H54 (cell line): ENCODE measurements at places on chromosomes 11 and 22.

- no peak for DNase-seq
Measured at GRCh38 chr11:60866911-60867870, at the start of gene ZP1. Gene ZP1 (plus strand): TSS chr11:60867542. CDS start chr11:60867562, 20 bp downstream.

GRCh38 chr22:42622061-42622710 lies 7.5 kb upstream of the POLDIP3 start:
- DNase-seq: no peak

- no peak for DNase-seq
Measured at GRCh38 chr11:128910576-128910975, 19.4 kb downstream of the KCNJ5 start.

DNA sequence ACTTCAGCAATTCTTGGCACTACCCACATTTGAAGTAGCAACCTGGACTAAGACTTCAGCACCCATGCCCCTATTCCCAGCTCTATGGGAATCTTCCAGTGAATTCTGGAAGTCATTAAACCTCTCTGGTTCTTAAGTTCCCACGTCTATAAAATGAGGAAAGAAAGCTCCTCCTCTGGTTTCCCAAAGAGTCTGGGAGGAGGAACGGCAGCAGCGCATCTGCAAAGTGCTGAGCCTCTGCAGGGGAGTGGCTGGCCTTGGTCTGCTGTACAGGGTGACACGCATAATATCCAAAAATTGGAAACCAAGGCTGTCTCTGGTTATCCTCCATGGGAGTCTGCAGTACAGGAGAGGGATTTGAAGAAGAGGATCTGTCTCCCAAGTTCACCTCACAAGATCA lies 73.6 kb upstream of the TP53I11 start:
- no peak for DNase-seq

GRCh38 chr11:72406540-72407527 lies 27.5 kb downstream of the CLPB start:
- DNase-seq: no peak

- no peak for DNase-seq
Measured at GRCh38 chr11:13091373-13091772, 82.3 kb downstream of the RASSF10 start.

DNA sequence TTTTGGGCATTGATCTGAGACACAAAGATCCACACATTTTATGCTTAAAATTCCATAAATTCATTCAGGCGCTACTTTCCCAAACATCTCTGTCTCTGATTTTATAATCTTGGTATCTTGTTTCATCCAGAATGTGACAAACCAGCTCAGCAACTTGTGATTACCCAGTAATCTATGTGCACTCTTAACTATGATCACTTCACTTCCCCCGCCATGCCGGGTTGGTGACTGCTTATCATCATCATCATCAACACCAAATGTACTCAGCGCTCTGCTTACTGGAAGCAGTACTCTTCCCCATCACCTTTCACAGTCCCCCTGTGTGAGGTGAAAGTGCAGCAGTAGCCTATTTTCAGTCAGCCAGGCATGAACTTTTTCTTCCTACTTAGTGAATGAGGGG lies 15.2 kb upstream of the MMP7 start:
- DNase-seq: no peak

GRCh38 chr11:6390718-6391469 lies 620 bp downstream of the SMPD1 start:
- no peak for DNase-seq

- no peak for DNase-seq
Measured at GRCh38 chr11:284105-285020, 4.6 kb upstream of the PGGHG start.

- DNase-seq: no peak
Measured at GRCh38 chr22:23604939-23605712, 25.0 kb upstream of the IGLL1 start.

- DNase-seq: no peak
Measured at GRCh38 chr11:56994532-56994931, 5.8 kb downstream of the OR5AK2 start.
